NCI-H774 (cell line): ENCODE measurements at places on chromosomes 6 and 20.
A peak's percentile ranks its signal among the peaks of the same experiment; 100 is the strongest.

GRCh38 chr6:142306736-142307135, 4.9 kb downstream of the ADGRG6 start:
- DNase-seq, result no peak

- no peak for DNase-seq
Observed at GRCh38 chr20:58033026-58033536, 195.4 kb downstream of the ANKRD60 start.

DNA sequence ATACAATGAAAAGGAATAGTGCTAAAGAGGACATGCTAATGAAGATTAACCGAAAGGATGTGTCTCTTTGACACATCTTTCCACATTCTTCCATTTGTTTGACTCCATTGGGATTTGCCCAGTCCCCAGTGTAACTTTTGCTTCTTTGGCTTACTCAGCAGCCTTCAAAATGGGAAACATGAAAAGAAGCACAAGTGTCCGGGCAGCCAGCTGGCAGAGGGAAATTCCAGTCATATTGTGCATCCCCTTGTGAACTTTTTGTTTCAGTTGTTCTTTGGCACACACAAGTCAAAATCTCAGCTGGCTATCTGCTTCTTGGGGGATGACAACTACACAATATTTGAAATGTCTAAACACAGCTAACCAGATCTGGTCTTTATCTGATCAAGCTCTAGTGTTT, 157.4 kb downstream of the OGFRL1 start:
- DNase-seq, result no peak

DNA sequence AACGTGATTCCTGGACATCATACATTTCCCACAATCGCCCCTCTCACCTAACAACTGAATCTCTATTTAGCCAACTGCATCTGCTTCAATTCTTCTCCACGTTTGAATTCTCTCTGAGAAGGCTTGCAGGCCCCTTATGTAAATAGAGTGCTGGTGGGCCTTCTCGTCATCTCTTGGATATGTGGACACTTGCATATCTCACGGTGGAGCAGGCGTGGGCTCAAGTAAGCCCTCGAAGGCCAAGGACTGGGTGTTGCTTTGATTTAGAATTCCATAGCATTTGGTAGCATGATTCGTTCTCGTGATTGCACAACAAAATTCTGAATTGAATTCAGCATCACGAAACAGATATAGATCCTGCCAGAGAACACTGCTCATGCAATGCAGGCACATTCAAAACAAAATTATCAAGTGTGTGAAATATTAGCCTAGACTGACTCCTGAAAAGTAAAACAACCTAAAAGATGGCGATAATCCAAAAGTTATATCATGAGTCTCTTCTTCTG, 613.6 kb downstream of the TFAP2A start:
- DNase-seq, result no peak

DNA sequence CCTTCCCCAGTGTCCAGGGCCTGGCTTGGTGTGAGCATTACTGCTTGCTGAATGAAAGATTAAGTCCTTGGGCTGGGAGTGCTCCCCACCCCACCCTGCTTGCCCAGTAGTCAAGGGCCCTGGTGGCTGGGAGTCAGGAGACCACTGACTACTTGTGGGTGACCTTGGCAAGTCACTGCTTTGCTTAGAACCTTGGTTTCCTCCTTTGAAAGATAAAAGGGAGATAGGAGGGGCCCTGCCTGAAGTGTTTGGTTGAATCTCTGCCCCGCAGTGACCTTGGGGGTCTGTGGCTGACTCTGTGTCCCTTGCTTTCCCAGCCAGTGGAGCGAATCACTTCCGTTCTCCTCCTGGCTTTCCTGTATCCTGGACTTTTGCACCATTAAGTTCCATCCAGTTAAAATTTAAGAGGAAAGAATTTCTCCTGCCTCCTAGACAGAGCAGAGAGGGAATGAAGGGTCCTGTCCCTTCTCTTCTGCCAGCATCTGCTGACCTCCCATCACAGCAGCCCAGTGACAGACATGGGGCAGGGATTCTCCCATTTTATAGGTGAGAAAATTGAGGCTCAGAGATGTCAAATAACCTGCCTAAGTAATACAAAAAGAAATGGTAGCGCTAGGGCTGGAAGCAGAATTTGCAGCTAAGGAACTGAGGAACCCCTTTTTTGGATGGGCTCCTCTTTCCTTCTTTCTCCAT, 3.5 kb upstream of the EPB41L1 start:
- DNase-seq, result no peak

DNA sequence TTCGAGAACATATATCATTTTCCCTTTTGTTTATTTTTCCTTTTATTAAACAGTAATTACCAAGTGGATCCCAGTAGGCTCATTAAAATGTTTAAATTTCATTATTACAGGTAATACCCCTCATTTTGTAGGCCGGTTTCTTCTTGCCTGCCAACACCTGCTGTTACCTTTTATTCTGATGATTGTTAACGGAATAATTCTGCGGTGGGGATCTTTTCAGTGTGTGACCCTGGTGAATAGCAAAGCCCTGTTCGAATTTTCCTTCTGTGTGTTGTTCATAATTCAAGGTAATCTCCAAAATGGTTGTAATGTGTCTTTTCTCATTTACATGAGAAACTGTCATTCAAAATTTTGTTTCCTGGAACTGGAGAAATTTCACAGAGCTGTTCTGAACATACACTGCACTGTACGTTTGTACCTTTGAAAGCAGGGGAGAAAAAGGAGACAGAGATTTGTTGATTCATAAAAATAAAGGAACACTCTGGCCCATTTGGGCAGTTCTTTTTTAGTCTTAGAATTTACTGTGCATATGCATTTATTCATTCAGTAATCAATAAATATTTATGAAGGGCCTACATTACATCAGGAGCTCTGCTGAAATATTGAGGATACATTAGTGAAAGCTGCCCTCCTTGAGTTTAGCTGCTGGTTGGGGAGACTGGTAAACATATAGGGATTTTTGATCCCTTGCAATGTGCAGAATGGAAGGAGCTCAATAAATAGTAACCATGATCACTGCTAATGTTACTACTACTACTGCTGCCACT, 502.0 kb downstream of the QKI start:
- peak; percentile 9 for DNase-seq

GRCh38 chr6:154499855-154500589, 10.5 kb downstream of the CNKSR3 start:
- no peak for DNase-seq

- DNase-seq, result no peak
Observed at GRCh38 chr6:21246075-21246474, 347.5 kb upstream of the SOX4 start.

- DNase-seq, result no peak
Observed at GRCh38 chr6:81708113-81708699, 44.3 kb downstream of the TENT5A start.

- DNase-seq, result no peak
Observed at GRCh38 chr6:4359108-4359730, 223.8 kb upstream of the ECI2 start.

- no peak for DNase-seq
Observed at GRCh38 chr20:57802765-57803507, 93.1 kb upstream of the PMEPA1 start.

DNA sequence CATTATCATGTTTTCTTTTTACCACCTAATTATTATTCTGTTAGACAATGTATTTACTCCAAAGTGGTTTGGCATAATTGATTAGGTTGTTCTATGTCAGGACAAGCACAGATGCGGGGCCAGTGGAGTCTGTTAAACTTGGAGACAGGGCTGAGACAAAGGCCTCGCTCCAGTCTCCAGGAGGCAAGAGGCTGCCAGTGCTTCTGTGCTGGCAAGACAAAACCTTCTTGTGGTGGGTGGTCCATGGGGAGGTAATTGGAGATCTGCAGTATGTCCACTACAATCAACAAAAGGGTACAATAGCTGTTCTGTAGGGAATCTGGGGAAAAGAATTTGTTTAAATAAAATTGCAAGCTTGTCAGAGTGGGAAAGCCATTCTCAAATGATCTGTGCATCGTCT, 677.2 kb upstream of the SLC35B3 start:
- no peak for DNase-seq

DNA sequence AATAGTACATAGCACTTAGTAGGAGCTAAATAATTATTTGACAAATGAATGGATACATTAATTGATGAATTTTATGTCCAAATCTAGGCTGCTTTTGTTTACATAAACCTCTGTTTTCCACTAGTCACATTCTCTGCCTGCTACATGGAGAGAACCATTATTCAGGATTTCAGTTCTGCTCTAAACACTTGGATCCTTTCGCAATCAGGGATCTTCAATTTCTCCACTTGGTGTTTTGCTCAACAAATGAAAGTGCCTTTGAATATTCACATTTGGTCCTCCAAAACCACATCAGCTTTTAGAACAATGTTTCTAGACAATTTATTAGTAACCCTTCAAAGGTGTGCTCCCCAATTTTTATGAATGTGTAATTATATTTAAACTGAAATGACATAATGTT, 30.6 kb upstream of the HLA-DQB1 start:
- DNase-seq, result no peak

DNA sequence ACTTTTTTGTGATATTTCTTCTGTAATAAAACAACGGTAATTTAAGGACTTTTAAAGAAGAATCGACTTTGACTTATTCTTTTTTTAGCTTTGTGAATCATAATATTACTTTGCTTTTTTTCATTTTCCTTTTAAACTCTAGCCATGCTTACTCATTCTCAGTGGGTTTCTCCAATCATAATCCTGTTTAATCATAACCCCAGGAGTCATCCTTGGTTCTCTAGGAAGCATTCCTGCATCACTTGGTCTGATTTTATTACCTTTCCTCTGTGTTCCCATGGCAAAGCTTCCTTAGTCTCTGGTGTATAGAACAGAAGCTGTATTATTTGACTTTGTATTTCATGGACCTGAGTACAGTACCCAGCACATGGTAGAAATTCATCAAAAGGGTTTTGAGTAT, 223.5 kb downstream of the CDKAL1 start:
- DNase-seq, result no peak

- no peak for DNase-seq
Observed at GRCh38 chr6:157527471-157527907, 146.5 kb downstream of the ZDHHC14 start.

- no peak for DNase-seq
Observed at GRCh38 chr6:16776394-16777017, 15.2 kb upstream of the ATXN1 start.

DNA sequence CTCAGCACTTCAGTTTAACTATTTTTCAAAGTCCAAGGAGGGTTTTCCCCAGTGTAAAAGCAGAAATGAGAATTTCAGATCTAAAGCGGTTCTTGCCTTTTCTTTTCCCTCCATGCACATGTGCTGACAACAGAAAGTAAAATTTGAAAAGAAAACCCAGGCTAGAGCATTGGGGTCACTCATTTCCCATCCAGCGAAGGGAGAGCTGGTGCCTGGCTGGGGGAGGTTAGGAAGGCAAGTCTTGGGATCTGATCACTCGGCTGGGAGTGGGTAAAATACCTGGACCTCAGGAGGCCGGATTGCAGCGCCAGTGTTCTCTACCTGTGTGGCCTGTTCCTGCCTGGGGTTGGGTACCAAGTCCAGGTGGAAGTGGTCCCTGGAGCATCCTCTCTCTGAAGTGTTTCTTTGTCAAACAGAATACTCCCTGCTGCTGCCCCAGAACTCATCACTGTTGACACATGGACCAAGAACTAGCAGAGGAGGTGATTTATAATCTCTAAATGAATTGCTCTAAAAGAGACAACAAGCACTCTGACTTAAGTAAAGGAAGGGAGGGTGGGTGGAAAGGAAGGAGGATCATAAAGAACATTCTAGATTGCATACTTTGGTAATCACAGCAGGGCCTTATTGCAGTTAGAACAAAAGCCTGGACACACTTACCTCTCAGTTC, 136.0 kb downstream of the MTHFD1L start:
- no peak for DNase-seq

GRCh38 chr6:104229057-104229456, 630.7 kb downstream of the HACE1 start:
- peak; percentile 86 for DNase-seq

DNA sequence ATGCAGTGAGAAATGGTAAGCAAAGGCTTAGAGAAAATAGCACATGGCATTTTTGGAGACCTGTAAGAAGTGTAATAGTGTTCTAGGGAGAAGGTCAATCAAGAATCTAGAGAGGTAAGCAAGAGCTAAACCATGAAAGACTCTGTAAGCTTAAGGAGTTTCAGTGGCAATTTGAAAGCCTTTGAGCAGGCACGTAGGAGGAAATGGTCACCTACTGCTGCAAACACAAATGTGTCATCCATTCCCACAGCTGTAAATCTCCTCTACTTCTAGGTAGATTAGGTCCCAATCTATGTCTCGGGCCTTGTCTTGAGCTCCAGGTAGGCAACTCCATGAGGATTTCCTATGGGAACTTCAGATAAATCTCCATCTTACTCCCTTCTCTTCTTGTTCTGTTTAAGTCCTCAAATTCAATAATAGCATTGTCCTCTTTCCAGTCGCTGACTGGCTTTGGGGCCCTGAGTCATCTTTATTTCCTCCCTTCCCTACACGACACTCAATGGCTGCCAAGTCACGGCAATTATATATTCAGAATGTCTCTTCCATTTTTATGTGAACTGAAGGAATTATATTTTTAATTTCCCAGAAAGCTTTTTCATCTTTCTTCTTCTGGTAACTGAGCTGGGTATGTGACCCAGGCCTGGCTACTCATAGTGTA, 24.2 kb upstream of the PAQR8 start:
- no peak for DNase-seq

DNA sequence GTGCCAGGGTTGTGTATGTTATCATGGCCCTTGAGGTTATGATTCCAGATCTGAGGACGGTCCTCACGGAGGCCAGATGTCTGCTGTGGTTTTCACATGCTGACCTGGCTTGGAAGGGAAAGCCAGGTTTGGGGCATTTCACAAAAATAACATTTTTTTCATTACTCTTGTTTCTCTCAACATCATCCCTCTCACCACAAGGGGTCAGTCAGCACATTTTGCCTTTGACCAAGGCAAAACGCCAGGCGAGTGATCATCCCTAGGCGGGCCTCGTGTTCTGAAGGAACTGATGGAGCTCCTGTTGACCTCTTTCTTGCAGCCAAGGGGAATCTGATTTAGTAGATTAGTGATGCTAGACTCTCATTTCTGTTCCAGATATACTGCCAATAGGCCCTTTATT, 133.5 kb downstream of the TBC1D7 start:
- no peak for DNase-seq

GRCh38 chr6:116568111-116568510, 3.2 kb upstream of the RWDD1 start:
- DNase-seq, result no peak

DNA sequence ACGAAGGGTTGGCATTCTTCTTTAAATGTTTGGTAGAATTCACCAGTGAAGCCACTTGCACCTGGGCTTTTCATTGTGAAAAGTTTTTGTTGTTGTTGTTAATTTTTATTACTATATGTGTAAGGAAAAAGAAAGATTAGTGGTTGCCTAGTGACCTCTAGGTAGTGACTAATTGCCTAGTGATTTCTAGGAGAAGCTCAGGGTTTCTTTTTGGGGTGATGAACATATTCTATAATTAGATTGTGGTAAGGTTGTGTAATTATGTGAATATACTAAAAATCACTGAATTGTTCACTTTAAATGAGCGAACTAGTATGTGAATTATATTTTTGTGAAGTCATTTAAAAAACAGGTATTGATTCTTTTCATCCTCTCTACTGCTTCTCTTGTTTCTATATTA, 123.8 kb upstream of the TMEM170B start:
- DNase-seq, result no peak

GRCh38 chr6:24520929-24521546, 26.3 kb downstream of the ALDH5A1 start:
- no peak for DNase-seq
